ENCODE measurements at places on chromosomes 1 and 21. TPM values are rescaled to one million over a fixed set of nuclear protein-coding genes. Genes with fewer than 3 reads are reported as not detected.

DNA sequence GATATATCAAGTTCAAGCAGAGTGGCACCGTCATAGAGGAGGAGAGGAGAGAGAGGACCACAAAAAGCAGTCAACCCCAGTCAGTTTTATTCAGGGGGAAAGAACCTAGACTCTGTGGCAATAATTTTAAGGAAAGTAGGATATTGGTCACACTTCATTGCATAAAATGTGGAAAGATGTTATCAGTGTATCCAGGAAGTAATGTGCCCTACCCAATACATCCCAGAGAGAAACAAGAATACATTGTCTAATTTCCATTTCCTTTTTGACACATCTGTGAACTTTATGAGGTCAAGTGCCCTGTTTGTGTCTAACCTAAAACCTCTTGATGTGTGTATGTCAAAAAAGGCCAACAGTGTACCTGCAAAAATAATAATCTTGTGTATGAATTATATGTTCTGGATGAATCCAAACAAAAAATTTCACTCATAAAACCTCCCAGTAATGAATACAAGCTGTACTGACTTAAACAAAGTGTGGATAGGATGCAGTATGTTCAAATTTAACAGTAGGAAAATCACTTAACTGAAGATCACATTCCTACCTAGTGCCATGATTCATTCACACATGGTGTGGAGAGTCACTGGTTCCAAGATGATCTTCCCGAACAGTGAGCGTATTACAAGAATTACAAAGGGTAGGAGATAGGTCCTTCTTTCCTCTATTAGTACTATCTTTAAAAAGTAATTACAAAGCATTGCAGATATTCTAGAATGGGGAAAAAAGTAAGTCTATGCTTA is 712.1 kb upstream of the CXADR start:
- DNase-seq: no peak

DNA sequence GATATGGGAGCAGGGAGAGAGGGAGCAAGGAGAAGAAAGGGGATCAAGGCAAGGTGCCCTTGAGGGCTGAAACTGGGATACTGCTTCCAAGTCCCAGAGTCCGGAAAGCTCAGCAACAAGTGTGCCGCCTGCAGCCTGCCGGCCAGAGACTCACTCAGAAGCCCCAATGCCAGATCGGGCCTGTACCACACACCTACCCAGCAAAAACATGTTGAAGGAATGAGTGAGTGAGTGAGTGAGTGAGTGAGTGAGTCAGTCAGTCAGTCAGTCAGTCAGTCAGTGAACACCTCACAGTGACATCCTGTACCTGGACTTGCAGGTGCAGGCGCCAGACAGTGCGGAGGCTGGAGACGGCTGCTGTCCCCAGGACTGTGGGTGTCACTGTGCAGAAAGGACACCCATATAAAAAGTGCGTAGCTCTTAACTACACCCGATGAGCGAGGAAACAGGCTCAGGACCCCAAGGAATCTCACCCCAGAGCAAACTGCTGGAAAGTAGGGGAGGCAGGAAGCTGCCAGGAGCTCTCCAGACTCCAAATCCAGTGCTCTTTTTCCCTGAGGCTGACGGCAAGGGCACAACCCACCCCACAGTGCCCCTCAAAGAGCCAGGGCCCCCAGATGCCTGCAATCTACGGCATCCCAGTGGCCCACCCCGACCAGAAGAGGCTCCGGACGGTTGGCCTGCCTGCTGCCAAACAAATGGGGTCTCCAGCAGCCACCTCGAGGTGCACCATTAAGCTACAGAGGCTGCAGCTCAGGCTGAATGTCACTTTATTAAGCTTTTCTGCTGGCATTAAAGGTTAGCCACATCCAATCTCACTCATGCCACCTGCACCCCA is 261.7 kb downstream of the NPHP4 start:
- DNase-seq: no peak

The AADACL3 gene
- not detected for total RNA-seq

DNA sequence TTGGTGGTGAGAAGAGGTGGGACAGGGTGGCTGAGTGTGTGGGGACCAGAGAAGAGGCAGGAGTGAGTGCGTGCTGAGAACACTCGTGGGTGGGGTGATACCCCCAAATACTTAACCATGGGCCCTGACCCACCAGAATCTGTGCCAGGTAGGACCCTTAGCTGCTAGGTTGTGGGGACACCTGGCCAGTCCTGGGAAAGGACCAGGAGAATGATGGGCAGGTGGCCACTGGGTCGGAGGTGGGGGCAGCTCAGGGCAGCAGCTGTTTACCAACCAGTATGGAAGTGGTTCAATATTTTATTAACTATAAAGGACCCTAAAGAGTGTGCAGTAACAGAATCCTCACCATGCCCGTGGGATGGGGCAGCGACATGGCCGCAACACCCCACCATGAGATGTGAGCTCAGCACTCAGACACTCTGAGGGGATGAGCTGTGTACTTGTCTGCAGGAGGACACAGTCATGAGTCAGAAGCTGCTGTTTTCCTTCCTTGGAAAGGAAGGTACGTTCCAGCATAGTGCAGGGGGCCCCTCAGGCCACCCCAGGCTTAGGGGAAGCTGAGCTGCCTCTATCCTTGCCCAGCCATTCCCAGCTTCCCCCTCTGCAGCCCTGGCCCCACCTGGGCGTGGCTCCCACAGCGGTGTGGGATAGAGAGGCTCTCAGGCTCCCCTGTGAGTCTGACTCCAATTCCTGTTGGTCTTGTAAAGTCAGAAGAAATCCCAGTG is 25.4 kb downstream of the TEX35 start:
- peak; percentile 88 for DNase-seq

DNA sequence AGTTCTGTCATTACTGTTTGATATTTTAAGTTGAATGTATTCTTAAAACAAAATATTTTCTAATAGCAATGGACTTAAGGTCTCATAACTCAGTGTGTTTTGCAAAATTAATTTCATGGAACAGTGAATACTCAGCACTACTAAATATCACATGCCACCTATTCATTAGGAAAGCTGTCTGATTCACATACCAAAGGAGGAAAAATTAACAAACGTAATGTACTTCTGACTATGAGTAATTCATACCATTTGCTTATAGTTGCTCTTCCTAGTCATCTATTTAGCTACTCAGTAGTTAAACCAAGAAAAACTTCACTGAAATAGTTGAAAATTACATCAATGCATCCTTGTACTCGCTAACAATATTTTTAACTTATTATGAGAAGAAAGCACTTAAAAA is 35.2 kb downstream of the TP53BP2 start:
- no peak for DNase-seq

The CD1D gene
- total RNA-seq: not detected

The OR2L13 gene
- total RNA-seq: not detected

The FCER1G gene
- total RNA-seq: not detected

DNA sequence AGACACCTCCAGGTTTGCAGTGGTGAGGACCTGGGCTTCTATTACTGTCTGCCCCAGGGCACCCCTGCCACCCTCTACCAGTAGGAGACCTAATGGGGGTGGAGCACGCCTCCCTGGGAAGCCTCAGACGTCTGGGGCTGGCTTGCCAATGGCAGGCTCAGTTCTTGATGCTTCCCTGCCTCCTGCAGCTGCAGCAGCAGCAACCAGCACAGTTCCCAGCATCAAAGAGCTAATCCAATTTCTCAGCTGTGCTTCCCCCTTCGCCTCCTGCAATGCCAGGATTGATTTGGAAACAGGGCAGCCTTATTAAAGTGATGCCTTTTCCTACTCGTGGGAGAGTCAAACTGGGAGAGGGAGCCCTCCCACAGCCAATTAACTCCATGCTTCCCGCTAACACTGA is 8.2 kb downstream of the SYT2 start:
- no peak for DNase-seq

DNA sequence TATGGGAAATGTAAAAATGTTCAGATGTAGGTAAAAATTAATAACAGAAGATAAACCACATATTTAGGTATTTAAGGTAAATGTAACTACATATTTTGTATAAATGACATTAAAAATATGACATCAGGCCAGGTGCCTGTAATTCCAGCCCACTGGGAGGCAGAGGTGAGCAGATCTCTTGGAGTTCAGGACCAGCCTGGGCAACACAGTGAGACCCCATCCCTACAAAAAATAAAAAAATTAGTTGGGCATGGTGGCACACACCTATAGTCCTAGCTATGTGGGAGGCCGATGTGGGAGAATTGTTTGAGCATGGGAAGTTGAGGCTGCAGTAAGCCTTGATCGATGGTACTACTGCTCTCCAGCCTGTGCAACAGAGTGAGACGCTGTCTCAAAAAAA is 216.5 kb downstream of the SPATA17 start:
- DNase-seq: no peak

DNA sequence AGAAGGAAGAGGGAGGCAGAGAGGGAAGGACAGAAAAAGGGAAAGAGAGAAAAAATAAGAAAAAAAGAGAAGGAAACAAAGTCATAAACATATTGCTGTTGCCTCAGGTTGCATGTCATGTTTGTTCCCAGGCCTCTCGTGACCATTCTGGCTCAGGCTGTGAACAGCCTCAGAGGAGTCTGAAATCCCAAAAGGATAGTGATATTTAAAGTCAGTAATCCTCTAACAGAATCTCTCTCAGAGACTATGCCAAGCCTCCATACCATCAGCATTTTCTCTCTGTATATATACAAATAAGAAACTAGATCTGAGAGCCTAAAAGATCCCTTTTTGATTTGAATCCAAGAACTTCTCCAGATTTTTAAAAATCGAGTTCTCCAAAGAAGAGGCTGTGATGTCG is 35.2 kb downstream of the GORAB start:
- no peak for DNase-seq

DNA sequence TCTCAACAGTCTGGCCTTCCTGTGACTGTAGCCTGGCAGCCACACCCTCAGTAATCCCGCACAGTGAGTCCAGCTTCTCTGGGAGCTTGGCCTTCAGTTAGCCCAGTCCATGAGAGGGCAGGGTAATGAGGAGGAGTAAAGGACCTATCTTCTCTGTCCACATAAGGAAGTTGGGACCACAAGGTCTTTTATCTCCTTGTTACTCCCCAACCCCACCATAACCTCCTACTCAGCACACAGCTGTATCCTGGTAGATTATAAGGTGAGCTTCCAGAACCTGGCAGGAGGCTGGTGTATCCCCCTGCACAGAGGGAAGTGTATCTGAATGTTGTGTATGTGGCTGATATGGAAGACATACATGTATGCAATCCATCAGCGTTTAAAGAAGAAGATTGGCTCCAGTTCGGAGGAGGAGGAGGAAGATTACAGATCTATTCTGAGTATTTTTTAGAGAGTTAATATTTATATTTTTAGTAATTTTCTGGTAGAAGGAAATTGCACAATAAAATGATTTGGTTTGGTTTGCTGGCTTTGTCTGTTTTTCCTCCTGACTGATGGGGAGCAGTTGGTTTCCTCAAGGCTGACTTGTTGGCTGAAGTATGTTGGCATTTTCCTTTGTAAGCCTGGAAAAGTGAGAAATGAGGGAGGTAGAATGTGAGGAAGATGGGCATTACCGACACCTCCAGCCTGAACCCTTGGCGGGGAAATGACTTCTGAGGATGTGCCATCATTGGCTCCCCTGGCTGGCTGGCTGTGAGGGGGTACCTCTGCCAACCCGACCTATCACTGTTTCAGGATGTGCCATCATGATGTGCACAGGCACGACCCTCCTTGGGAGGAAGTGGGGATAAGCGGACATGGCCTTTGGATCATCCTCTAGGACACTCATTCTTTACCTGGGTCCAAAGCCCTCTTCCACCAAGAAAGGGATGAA is 5.0 kb downstream of the C1orf226 start:
- DNase-seq: no peak

- no peak for DNase-seq
These were observed 69.1 kb upstream of the JUN start for GRCh38 chr1:58852731-58853485.

- DNase-seq: no peak
These were observed 16.0 kb downstream of the ENO1 start for GRCh38 chr1:8862528-8862927.

DNA sequence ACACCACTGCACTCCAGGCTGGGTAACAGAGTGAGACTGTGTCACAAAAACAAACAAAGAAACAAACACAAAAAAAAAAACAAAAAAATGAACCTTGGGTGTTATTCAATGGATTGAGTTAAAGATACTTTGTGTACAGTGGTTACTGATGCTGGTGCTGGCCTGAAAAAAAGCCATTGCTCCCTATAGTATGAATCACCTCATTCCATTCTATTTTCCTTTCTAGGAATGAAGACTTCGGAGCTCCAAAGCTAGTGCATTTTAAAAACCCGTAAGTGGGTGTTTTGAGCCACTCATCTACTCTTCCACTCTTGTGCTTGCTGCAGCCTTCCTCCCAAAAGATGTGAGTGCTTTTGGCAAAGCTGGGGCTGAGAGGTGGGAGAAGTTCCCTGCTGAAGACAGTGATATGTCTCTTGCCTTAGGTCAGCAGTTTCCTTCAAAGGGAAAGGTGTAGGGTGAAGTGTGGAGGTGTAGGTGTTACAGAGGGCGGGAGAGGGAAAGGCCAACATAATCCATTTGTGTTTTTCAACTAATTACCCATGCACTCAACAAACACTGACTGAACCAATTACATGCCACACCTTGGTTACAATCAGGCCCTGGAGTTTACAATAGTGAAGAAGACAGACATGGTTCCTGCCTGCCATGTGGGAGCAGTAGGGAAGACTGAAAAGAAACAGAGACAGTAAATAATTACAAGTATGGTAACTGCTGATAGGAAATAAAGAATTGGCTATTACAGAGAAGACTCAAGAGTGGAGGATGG is 55.0 kb upstream of the SERBP1 start:
- DNase-seq: no peak

- peak; percentile 100 for DNase-seq
These were observed 76.9 kb upstream of the LYST start for GRCh38 chr1:235943581-235944114.

GRCh38 chr1:194295685-194296084 is 1109.3 kb upstream of the B3GALT2 start:
- peak; percentile 44 for DNase-seq

DNA sequence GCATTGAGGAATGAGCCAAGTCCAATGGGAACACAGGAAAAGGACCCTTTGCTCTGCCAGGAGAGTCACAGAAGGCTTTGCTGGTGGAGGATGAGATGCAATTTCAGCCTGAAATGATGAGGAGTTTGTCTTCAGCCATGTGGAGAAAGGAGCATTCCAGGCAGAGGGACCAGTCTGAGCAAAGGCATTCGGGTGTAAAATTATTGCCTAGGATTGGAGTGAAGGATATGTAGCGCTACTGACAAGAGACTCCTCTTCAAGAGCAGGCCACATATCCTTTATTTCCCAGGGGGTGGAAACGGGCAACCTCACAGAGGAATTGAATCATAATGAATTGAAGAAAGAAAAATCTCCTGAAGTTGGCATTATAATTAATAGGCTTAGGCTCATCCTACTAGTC is 1.1 kb upstream of the CSF1 start:
- no peak for DNase-seq

GRCh38 chr1:6066680-6067079 is 21.0 kb downstream of the KCNAB2 start:
- DNase-seq: no peak

Data from IMR-90 (cell line).